Suprapubic skin (tissue), 4 donors: ENCODE measurements at places on chromosomes 6 and 20.

DNA sequence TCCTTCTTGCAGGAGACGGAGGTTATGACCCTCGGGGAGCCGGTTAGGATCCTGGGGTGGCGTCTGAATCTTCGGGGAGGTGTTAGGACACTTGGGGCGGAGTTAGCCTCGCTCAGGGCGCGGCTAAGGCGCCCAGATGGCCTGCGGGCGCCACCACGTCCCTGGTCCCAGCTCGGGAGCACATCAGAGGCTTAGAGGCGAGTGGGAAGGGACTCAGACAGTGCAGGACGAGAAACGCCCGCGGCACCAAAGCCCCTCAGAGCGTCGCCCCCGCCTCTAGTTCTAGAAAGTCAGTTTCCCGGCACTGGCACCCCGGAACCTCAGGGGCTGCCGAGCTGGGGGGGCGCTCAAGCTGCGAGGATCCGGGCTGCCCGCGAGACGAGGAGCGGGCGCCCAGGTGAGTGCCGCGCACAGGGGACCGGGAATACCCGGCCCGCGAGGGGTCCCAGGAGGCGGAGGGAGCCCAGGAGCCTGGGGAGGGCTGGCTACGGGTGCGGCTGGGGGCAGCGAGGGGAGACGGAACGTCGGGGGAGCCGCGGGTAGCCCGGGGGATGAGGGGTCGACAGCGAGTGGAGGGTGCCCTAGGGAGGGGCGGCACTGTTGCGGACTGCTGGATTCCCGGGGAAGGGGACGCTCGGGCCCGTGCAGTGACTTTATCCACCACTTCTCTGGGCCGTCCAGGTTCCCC, at the start of gene HCK:
Gene HCK, plus strand, starts transcription at position 153 of the 688 bp plus-strand sequence.
- no peak for DNase-seq
- H3K4me1 ChIP-seq, result peaks cover 16% of the 10 kb centered on the region
- peak within 1 kb of the TSS; percentile 82 for H3K27ac ChIP-seq
- peaks cover 61% of the 10 kb centered on the region for H3K27me3 ChIP-seq

GRCh38 chr20:63702751-63703470, 4.9 kb downstream of the ARFRP1 start:
- no peaks in the 10 kb centered on the region for H3K27me3 ChIP-seq
- no peak overlapping the region for H3K4me3 ChIP-seq
- DNase-seq, result peak; percentile 71
- peaks cover 34% of the 10 kb centered on the region for H3K36me3 ChIP-seq
- peaks cover 34% of the 10 kb centered on the region for H3K4me1 ChIP-seq
- H3K27ac ChIP-seq, result no peak overlapping the region

GRCh38 chr20:18647777-18648176, 59.9 kb downstream of the DTD1 start:
- H3K27me3 ChIP-seq, result no peaks in the 10 kb centered on the region
- no peak overlapping the region for H3K27ac ChIP-seq
- DNase-seq, result no peak
- H3K4me3 ChIP-seq, result no peak overlapping the region

GRCh38 chr6:118280210-118280609, 267.9 kb upstream of the PLN start:
- no peaks in the 10 kb centered on the region for H3K36me3 ChIP-seq
- H3K4me1 ChIP-seq, result no peaks in the 10 kb centered on the region
- no peaks in the 10 kb centered on the region for H3K27me3 ChIP-seq
- no peak overlapping the region for H3K4me3 ChIP-seq
- no peak for DNase-seq

GRCh38 chr20:8305449-8305978, 173.4 kb downstream of the PLCB1 start:
- H3K4me3 ChIP-seq, result no peak overlapping the region
- no peak overlapping the region for H3K27ac ChIP-seq
- no peaks in the 10 kb centered on the region for H3K27me3 ChIP-seq
- peaks cover 7% of the 10 kb centered on the region for H3K4me1 ChIP-seq
- no peaks in the 10 kb centered on the region for H3K36me3 ChIP-seq

GRCh38 chr20:10536531-10536930, 101.4 kb downstream of the SLX4IP start:
- no peaks in the 10 kb centered on the region for H3K27me3 ChIP-seq
- H3K4me1 ChIP-seq, result peaks cover 18% of the 10 kb centered on the region
- no peaks in the 10 kb centered on the region for H3K36me3 ChIP-seq

- DNase-seq, result no peak
- H3K27ac ChIP-seq, result no peak overlapping the region
- H3K36me3 ChIP-seq, result no peaks in the 10 kb centered on the region
- no peak overlapping the region for H3K4me3 ChIP-seq
Measured at GRCh38 chr6:4973415-4973814, 30.4 kb downstream of the RPP40 start.

DNA sequence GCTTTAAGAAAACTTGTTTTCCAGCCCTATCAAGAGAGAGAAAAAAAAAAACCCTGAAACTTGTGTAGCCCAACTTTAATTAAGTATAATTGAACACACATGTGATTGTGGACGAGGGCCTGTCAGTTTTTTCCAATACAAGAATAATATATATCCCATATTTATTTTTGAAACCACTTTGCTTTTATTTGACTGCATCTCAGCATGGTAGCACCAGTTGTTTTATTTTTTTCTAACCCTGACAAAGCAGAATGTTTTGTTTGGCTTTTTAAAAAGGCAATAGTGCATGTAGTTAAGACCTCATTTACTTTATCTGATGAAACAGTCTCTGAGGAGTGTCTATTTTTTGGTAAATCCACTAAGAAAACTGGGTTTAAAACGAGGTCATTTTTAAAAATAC, 257.7 kb downstream of the CDKAL1 start:
- H3K4me1 ChIP-seq, result no peaks in the 10 kb centered on the region
- no peaks in the 10 kb centered on the region for H3K27me3 ChIP-seq
- no peaks in the 10 kb centered on the region for H3K36me3 ChIP-seq
- H3K27ac ChIP-seq, result no peak overlapping the region

GRCh38 chr6:85008296-85009009, 244.1 kb upstream of the TBX18 start:
- no peaks in the 10 kb centered on the region for H3K36me3 ChIP-seq
- peaks cover 6% of the 10 kb centered on the region for H3K4me1 ChIP-seq
- no peak overlapping the region for H3K4me3 ChIP-seq
- no peak overlapping the region for H3K27ac ChIP-seq
- no peak for DNase-seq
- no peaks in the 10 kb centered on the region for H3K27me3 ChIP-seq

DNA sequence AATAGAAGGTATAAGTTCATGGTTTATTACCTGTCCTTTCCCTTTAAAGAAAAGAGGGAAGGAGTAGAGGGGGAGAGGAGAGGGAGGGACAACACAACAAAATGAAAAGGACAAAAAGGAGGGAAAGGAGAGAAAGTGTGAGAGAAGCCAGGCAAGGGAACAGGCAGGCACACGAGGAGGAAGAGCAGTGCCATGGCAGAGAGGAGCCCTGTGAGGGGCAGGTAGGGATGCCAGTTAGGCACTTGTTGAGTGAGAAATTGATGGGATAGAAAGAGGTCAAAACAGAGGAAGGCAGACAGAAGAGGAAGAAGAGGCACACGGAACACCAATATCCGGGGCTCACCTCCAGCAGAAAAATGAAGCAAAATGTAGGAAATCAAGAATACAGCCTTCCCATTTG, 42.5 kb downstream of the TNFAIP3 start:
- H3K4me3 ChIP-seq, result no peak overlapping the region
- H3K4me1 ChIP-seq, result peaks cover 2% of the 10 kb centered on the region

DNA sequence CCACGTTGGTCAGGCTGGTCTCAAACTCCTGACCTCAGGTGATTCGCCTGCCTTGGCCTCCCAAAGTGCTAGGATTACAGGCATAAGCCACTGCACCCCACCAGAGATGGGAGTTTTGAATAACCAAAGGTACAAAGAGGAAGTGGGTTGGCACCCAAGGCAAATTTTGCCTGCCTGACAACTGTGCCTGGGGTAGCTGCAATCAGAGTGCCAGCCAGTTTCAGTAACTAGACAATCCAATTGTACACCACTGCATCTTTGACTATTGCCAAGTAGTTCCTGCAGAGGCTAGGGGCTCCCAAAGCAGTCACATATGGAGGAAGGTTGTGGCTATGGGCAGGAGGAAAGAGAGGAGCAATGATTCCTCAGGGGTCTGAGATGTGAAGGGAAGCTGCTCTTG, 16.6 kb downstream of the ZC3H12D start:
- no peak overlapping the region for H3K27ac ChIP-seq
- H3K4me3 ChIP-seq, result no peak overlapping the region
- H3K4me1 ChIP-seq, result peaks cover 7% of the 10 kb centered on the region

GRCh38 chr20:46549188-46549972, 1.1 kb downstream of the OCSTAMP start:
- no peaks in the 10 kb centered on the region for H3K36me3 ChIP-seq
- H3K27me3 ChIP-seq, result peaks cover 14% of the 10 kb centered on the region
- no peaks in the 10 kb centered on the region for H3K4me1 ChIP-seq
- no peak overlapping the region for H3K27ac ChIP-seq

DNA sequence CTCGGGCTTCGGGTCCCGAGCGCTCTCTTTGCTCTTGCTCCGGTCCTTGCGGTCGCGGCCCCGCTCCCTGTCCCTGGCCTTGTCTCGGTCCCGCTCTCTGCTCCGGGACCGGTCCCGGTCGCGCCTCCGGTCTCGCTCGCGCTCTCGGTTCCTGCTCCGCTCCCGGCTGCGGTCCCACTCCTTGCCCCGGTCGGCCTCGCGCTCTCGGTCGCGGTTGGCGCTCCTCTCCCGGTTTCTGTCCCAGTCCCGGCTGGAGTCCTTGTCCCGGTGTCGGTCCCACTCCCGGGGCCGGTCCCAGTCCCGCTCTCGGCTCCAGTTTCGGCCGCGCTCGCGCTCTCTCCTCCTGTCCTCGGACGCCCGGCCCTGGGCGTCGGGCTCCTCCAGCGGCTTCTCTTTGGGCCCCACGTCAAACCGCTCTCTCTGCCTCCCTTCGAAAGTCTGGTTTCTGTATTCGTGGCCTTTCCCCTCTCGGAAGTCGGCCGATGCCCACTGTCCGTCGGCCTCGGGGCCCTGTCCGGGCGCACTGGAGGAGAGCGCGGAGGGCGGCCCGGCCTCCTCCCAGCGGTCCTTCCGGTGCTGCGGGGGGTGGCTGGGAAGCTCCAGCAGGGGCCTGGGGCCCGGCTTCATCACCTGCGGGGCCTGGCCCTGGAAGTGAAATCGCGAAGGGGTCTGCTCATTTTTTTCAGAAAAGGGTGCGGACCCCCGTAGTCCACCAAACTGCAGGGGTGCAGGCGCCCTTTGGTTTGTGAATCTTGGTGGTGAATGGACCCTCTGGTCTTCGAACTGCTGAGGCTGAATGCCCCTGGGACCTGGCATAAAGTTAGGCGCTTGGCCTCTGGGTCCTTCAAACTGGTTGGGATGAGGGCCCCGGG, 17.9 kb upstream of the TCFL5 start:
- no peaks in the 10 kb centered on the region for H3K27me3 ChIP-seq
- peaks cover 25% of the 10 kb centered on the region for H3K36me3 ChIP-seq
- H3K27ac ChIP-seq, result no peak overlapping the region
- DNase-seq, result no peak

- H3K27me3 ChIP-seq, result no peaks in the 10 kb centered on the region
- H3K27ac ChIP-seq, result no peak overlapping the region
- no peak for DNase-seq
- no peak overlapping the region for H3K4me3 ChIP-seq
- H3K36me3 ChIP-seq, result no peaks in the 10 kb centered on the region
Measured at GRCh38 chr6:123562677-123563076, 74.1 kb downstream of the TRDN start.
